Dorsolateral prefrontal cortex (tissue), 122 donors: ENCODE measurements at places on chromosomes 16 and 17.

- peak; percentile 8 for DNase-seq
Observed at GRCh38 chr16:85420501-85421337, 192.4 kb upstream of the GSE1 start.

- no peak for DNase-seq
Observed at GRCh38 chr16:77553130-77553529, 118.3 kb upstream of the ADAMTS18 start.

- no peak for DNase-seq
Observed at GRCh38 chr16:64969221-64969620, 152.6 kb downstream of the CDH11 start.

- DNase-seq = no peak
Observed at GRCh38 chr17:49157784-49158183, 25.2 kb downstream of the B4GALNT2 start.

DNA sequence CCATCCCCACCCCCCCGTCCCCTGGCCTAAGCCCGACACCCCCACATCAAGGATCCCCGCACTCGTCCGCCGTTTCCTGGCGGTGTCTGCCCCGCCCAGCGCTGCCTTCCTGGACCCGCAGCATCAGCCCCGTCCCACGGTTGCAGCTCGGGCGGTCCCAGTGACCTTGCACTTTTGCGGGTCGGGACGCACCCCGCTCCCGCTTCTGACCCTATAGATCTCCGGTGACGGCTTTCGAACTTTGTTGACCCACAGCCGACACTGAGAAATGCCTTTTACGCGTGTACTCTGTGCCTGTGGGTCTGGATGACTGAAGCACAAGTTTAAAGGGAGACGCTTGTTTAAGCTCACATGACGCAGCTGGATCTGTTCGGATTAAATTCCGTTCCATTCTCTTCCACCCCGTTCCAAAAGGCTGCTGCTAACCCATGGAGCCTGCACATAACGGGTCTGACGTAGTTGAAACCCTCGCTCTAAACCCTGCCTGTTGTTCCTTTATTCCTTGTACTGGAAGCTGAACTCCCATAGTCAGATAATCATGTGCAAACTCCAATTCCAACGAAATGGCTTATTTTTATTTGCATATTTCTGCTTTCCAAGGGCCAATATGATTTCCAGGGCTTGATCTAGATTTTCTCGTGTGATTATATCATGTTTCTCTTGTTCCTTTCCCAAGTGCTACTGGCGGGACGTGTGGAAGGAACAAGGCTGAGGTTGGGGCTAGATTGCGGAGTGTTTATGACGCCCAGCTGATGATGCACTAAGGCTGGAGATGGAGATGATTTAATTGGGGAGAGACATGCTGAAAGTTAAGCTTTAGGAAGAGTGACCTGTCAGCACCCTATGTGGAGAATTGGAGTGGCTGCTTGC is 834 bp downstream of the FLYWCH1 start:
- DNase-seq = no peak

DNA sequence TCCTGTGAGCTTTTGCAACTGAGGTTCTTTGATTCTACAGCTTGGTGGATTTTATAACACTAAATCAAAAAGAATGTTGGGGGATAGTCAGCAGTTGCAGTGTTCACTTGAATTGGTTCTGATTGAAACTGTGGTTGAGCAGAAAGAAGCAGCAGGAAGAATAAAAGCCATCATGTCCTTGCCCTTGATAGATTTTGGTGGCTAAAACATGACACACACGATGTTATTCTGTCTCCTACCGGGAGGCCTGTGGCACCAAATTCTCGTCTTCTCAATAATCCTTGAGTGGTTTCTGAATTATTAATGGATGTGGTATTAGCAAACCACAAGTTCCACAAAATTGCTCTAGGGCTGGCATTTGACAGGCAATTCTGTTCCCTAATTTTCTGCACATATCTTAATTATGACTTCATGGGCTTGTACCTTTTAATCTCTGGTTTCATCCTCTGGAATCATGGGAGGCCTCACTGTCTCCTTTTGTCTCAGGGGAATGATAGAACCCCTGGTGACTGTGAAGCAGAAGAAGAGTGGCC is 338.2 kb downstream of the SNX29 start:
- DNase-seq = no peak

- DNase-seq = peak; percentile 43
Observed at GRCh38 chr17:59332749-59333377, 1.4 kb downstream of the YPEL2 start.

DNA sequence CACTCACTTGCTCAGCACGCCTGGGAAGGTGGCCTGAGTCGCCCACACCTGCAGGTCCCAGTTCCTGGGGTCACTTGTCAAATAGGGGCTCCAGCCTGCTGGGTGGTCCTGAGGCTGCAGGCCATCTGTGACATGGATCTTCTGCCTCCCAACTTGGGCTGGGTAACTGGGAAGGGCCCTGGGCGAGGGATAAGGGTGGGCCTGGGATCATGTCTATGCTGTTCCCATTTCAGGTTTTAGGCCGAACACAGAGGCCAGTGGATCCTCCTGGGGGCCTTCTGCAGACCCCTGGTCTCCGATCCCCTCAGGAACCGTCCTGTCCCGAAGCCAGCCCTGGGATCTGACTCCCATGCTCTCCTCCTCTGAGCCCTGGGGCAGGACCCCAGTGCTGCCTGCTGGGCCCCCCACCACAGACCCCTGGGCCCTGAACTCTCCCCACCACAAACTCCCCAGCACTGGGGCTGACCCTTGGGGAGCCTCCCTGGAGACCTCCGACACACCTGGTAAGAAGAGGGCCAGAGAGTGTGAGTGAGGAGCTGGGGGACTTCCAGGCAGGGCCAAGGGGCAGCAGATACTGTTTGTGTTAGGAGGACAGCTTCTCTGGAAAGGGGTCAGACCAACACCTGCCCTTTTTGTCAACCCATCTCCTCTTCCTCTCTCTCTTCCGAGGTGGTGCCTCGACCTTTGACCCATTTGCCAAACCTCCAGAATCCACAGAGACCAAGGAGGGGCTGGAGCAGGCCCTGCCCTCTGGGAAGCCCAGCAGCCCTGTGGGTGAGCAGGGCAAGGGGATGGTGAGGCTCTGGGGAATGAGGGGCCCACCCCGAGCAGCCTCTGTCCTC is 6.2 kb upstream of the SPATA20 start:
- DNase-seq = no peak
